SIG-M5 (cell line): ENCODE measurements at places on chromosomes 1 and 21.
A peak's percentile ranks its signal among the peaks of the same experiment; 100 is the strongest.

DNA sequence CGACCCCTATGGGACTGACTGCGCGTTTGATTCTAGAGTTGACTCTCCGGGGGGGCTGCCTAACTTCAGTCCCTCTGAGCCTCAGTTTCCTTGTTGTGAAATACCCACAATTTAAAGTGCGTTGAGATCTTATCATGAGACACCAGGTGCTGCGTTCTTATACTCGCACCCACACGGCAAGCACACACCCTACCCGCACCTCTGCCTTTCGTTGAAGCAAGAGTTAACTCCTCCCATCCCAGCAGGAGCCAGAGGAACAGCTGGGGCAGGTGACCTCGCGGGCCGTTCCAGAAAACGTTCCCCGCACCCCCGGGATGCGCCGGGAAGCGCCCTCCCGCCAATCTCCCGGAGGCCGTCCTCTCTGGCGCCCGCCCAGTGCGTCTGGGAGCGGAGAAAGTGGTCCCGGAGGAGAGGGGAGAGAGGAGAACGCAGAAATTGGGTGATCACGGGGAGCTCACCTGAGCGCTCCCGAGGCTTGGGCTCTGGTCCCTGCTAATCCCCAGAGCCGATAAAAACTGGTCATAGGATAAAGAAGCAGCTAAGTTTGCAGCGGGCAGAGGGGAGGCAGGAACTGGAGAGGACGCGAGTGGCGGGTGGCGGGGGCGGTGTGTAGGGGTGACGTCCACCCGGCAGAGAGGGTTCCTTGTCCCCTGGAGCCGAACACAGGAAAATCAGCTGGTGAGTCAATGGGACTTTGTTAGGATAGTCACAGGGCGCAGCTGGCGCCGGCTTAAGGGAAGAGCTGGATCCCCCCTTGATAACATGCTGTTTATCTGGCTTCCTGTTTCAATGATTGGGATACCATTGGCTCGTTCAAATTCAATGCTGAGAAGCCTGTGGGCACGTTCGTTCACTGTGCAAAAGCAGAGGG is 869 bp downstream of the NAV1 start:
- DNase-seq, result no peak

DNA sequence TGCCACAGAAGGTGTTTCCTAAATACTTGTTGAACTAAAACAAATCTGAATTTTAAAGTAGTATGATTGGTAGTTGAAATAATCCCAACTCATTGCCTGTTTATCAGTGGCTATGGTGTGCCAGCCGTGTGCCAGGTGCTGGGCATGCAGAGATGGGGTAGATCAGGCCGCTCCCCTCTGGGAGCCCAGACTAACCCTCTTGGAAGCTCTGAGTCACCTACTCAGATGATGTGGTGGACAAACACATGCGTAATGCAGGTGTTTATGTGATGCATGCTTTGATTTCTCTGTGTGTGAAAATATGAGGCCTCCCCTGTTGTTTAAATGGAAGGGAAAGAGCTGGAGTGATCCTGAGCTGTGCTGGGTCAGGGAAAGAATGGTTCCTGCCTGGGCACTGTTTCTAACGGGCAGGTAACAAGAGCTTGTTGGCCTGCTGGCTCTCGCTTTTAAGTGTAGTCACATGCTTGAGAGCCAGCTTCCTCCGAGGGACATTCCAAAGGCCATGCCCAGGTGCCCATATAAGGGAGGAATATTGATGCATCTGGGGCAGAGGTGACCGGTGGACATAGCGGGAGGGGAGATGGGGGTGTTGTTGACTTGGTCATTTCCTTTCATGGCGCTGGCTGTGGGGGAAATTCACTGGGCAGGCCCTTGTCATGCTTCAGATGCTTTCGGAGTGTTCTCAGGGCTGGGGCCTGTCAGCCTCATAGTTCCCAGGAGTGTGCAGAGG is 10.2 kb downstream of the MFN2 start:
- DNase-seq, result no peak

- DNase-seq, result no peak
These were observed 64.8 kb upstream of the SOD1 start for GRCh38 chr21:31594726-31595125.

- DNase-seq, result no peak
These were observed 68.4 kb downstream of the TLR5 start for GRCh38 chr1:223074445-223075300.

DNA sequence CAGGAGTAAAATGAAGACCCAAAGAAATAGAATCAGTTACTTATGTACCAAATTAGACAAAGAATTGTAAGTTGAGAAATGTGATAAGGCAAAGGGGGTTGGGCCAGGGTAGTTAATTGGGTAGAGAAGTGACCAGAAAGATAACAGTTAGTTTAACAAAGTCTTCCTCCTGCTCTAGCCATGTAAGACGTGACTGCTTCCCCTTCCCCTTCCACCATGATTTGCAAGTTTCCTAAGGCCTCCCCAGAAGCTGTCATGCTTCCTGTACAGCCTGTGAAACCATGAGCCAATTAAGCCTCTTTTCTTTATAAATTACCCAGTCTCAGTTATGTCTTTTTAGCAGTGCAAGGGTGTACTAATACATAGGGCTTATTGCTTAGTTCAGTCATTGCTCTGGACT is 142.0 kb upstream of the PDE4B start:
- DNase-seq, result no peak

GRCh38 chr1:76090283-76091203 is 16.0 kb downstream of the ST6GALNAC3 start:
- DNase-seq, result no peak

- DNase-seq, result no peak
These were observed 59.4 kb downstream of the PRKCZ start for GRCh38 chr1:2109581-2110021.

DNA sequence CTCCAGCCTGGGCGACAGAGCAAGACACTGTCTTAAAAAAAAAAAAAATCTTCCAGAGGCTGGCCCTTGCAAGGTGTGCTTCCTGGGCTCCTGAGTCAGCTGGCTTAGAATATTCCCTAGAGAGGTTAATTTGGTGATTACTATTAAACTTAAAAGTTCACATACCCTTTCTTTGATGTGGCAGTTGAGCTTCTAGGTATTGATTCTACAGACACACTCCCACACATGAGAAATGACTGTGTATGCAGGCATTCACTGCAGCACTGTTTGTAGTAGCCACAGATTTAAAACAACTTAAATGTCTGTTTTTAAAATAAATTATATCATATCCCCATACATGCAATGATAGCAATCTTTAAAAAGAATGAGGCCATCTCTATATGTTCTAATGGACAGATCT is 93.4 kb downstream of the GDAP2 start:
- DNase-seq, result no peak

DNA sequence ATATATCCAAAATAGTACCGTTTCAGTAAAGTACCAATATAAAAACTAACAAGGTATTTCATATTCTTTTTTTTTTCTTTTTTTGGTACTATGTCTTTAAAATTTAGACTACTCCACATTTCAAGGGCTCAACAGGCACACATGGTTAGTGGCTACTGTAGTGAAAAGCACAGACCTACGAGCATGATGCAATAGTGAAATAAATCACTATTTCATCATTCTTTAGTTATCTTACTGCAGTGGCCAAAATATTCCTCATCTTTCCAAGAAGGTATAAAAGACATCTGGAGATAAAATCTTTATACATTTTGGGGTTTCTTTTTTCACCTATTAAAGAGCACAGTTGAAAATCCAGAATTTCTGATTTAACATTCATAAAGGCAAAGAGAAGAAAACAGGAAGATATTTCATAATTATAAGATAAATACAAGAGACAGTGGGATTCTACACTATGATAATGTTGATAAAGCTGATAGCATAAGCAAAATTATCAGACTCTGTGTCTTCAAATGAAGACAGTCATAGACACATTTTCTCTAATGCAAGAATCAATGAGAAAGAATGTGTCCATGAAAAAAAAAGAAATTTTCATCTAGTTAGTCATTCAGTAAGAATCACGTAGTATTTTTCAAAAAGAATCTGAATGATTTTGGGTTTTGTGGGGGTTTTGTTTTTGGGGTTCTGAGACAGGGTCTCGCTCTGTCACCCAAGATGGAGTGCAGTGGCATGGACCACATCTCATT is 41.9 kb downstream of the CEP170 start:
- DNase-seq, result no peak

DNA sequence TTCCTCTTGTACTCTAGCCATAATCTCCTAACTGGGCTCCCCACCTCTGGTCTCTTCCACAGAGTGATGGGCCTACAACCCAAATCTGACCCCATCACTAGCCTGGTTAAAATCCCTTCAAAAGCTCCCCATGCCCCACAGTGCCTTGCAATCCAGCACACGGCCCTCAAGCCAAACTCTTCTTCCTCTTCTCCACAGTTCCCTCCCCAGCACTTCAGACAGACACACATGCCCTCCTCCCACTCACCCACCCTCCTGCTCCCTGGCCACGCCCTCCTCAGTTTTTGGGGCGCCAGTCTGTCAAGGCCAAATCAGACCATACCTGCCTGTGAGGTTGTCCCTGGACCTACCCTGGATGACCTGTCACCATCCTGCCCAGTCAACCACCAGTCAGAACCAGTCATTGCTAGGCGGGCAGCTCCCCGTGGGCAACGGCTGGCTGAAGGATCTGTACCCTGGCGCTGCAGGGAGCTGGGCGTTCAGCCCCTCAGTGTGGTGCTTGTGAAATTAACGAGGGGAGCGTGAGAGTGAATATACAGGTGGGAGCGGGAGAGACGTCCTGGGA is 753 bp downstream of the C1orf210 start:
- no peak for DNase-seq

- DNase-seq, result no peak
These were observed 1.7 kb downstream of the CAMK1G start for GRCh38 chr1:209585197-209585596.

DNA sequence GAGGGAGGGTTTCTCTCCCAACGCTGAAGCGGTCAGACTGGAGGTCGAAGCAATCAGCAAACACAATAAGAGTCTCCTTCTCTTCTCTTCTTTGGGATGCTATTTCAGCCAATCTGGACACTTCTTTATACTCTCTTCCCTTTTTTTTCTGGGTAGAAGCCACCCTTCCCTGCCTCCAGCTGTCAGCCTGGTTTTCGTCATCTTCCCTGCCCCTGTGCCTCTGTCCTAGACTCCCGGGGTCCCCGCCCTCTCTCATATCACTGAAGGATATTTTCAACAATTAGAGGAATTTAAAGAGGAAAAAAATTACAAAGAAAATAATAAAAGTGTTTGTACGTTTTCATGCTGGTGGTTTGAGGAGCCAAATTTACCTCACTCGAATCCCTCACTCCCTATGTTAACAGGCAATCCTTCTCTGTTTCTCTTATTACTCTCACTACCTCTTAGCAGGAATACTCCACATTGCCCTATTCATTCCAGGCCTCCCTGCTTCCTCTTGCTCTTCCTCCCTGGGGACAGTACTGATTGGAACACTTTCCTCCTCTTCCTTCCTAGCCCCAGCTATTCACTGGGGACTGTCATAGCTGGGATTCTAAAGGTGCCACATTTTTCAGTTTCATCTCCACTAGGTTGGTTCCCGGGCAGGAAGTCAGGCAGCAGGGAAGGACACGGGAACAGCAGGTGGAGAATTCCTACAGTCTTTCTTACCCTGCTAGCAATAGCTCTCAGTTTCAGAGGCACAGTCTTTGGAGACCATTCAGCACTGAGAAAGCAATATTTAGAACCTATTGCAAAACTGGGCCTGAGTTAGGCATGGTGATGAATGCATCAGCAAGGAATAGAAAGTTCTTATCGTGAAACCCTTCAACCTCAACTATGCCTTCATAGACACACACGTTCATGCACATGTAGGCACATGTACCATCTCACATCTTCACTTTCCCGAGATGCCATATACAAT is 288.0 kb downstream of the PBX1 start:
- DNase-seq, result no peak

DNA sequence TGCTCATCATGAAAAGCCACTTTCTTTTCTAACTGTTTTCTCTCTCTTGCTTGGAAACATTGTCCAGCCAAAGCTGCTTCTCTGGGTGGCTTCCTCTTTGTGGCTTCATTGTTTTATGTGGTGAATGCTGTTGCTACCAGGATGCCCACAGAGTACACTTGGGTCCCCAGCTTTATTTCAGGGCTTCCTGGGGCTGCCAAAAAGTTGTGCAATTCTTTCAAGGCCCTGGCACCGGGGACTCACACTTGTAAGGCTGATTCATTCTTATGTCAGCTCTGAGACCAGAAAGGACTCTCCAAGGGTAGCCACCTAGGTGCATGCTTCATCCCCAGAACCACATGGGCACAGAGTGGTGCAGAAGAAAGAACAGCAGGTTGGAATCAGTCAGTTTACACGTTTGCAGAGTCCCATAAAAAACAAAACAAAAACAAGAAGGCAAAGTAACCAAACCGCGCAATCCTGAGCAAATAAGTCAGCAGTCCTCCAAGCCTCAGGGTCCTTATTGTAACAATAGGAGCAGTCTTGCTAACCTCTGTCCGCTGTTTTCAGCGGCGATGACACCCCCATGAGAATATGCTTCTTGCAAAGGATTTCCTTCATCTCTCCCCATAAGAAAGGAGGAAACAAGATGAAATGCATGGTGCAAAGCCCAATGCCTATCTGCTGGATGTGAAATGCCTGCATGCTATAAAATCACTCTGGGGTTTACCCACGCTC is 89.9 kb upstream of the SSX2IP start:
- DNase-seq, result peak; percentile 61

DNA sequence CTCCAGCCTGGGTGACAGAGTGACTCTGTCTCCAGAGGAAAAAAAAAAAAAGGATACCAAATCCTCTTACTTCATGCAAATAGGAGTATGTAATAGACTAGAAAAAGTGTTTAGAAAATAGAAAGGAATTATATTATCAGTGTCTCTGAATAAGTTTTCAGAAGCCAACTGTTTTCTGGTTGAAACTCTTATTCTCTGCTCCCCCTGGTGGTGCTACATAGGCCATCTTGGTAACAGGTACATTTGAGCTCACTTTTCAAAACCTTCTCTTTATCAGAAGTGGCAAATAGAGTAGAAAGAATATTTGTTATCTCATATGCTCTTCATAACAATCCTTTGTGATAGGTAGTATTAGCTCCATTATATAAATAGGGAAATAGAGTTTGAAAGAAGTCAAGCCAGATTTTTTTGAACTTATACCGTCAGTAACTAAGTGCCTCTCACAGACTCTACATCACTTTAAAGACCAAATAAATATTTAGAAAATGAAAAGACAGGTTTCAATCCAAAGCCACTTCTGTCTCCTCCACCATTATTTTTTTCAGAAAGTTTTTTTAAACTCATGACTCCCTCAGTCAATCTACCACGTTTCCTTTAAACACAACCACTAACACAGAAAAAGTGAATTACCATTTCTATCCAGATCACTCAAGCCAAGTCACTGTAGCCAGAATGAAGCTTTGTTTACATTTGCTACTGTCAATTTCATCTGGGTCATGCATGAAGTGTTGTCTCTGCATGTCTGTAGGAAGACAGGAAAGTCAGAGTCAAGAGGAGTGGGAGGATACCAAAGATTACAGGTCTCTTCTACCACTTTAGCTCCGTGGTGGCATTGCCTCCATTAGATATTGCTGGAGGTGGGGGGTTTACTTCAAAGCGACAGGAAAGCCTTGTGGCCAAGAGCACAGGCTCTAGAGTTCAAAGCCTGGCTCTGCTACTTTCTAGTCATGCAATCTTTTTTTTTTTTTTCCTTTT is 45.6 kb downstream of the IL23R start:
- no peak for DNase-seq

GRCh38 chr1:151193856-151194255 is 3.9 kb upstream of the VPS72 start:
- DNase-seq, result no peak

GRCh38 chr1:29547300-29547699 is 311.0 kb downstream of the PTPRU start:
- DNase-seq, result no peak

- DNase-seq, result no peak
These were observed 425.8 kb upstream of the CAMK1G start for GRCh38 chr1:209157546-209158249.

GRCh38 chr1:47210666-47211065 is 20.8 kb upstream of the PDZK1IP1 start:
- no peak for DNase-seq
